Endothelial cell of umbilical vein (primary cell): ENCODE measurements at places on chromosomes 12 and 14. TPM values are rescaled to one million over a fixed set of nuclear protein-coding genes. Genes with fewer than 3 reads are reported as not detected.

DNA sequence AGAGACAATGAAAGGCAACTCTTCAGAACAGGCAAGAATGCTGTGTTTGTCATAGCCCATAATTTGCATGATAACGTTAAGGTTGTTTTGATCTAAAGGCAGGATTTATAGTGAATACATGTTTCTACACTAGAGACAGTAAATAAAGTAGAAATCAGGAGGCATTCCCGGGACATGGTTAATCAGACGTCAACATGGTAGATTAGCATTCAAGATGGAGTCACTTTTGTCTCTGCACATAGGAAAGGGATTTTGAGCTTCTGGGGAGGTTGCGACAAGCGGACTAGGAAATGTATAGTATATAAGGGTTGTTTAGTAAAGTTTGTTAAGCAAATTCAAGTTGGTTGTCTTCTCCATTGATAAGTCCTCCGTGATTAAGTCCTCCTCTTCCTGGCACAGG lies 2.8 kb upstream of the RNASE1 start:
- no peak for DNase-seq
- no peak overlapping the region for H3K4me3 ChIP-seq
- H3K27me3 ChIP-seq: no peaks in the 10 kb centered on the region
- no peak overlapping the region for H3K27ac ChIP-seq
- H3K4me1 ChIP-seq: peaks cover 37% of the 10 kb centered on the region
- no peaks in the 10 kb centered on the region for H3K36me3 ChIP-seq

GRCh38 chr12:26431211-26431610 lies 235.8 kb downstream of the SSPN start:
- no peaks in the 10 kb centered on the region for H3K27me3 ChIP-seq
- no peak for DNase-seq
- H3K36me3 ChIP-seq: no peaks in the 10 kb centered on the region
- H3K4me1 ChIP-seq: peaks cover 6% of the 10 kb centered on the region
- H3K27ac ChIP-seq: no peak overlapping the region

GRCh38 chr14:92470811-92471210 lies 42.8 kb upstream of the RIN3 start:
- DNase-seq: no peak
- H3K4me3 ChIP-seq: no peak overlapping the region
- H3K27ac ChIP-seq: no peak overlapping the region

- no peaks in the 10 kb centered on the region for H3K4me1 ChIP-seq
- H3K36me3 ChIP-seq: no peaks in the 10 kb centered on the region
- no peak overlapping the region for H3K27ac ChIP-seq
- H3K4me3 ChIP-seq: no peak overlapping the region
- no peaks in the 10 kb centered on the region for H3K27me3 ChIP-seq
These were observed 168.1 kb downstream of the ADGRD1 start for GRCh38 chr12:131121705-131122405.

DNA sequence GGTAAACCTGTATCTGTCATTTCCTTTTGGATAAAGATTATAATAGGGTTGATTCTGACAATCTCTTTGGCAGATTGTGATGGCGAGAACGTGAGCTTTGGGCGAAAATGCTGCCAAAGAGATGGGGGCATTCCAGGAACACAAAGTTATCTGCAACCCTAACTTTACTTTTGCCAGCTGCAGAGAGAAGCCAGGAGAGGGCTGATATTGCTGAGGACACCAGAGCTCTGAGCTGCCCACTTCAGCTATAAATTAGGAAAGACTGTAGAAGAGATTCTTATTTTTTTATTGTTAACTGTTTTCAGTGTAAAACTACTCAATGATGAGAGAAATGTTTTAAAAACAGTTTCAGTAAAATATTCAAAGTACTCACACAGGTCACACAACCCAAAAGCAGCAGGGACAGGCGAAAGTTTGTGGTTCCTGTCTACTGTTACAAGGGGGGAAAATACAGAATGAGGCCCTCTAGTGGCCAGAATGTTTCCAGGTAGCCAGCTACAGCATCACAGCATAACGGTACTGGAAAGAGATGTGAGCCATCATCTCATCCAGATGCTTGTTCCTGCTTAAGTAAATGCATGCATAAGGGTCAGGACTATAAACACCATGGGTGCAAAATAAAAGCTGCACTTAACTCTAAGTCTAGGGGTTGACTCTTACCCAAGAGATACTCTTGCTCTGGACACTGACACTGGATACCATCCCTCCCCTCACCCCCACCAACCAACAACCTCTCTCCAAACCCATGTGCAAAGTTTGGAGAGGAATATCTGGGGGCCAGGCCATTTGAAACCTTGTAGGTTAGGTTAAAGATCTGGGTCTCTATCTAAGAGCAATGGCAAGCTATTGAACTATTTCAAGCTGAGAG lies 498.4 kb downstream of the RMST start:
- H3K36me3 ChIP-seq: no peaks in the 10 kb centered on the region
- H3K4me3 ChIP-seq: no peak overlapping the region
- H3K27ac ChIP-seq: no peak overlapping the region
- DNase-seq: peak; percentile 20
- H3K4me1 ChIP-seq: no peaks in the 10 kb centered on the region

GRCh38 chr14:103834956-103835355 lies 12.4 kb downstream of the PPP1R13B start:
- H3K27me3 ChIP-seq: no peaks in the 10 kb centered on the region
- peaks cover 9% of the 10 kb centered on the region for H3K4me1 ChIP-seq
- H3K27ac ChIP-seq: no peak overlapping the region
- DNase-seq: no peak

GRCh38 chr12:104529130-104529874 lies 72.6 kb downstream of the CHST11 start:
- H3K36me3 ChIP-seq: no peaks in the 10 kb centered on the region
- no peaks in the 10 kb centered on the region for H3K27me3 ChIP-seq
- H3K4me1 ChIP-seq: no peaks in the 10 kb centered on the region

DNA sequence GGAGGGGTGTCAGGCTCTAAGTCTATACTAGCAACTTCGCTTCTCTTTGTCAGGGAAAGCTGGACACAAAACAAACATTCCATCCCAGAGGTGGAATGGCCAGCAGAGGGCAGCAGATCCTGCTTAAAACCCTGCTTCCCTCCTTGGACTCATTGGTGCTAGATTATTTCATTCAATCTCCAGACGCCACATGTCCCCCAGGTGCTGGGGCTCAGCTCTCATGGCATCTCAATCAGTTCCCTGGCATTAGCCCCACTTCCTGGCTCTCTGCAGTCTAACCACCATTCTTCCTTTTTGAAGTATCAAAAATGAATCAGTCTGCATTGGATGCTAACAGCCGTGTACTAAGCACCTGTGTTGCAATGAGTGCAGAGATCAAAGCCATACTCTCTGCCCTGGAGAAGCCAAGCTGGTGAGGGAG lies 8.1 kb upstream of the PPP1R1A start:
- no peaks in the 10 kb centered on the region for H3K36me3 ChIP-seq
- no peak overlapping the region for H3K27ac ChIP-seq
- peak; percentile 58 for DNase-seq
- H3K4me3 ChIP-seq: no peak overlapping the region
- H3K27me3 ChIP-seq: peaks cover 17% of the 10 kb centered on the region
- no peaks in the 10 kb centered on the region for H3K4me1 ChIP-seq

Gene SERPINA3
- not detected in 2 replicates for total RNA-seq

Gene CLEC14A
- 396 and 414 TPM in 2 replicates for total RNA-seq

Gene GPR132
- total RNA-seq: not detected in 2 replicates

Gene RFX4
- total RNA-seq: not detected in 2 replicates
